ENCODE measurements at places on chromosomes 5 and 9.

DNA sequence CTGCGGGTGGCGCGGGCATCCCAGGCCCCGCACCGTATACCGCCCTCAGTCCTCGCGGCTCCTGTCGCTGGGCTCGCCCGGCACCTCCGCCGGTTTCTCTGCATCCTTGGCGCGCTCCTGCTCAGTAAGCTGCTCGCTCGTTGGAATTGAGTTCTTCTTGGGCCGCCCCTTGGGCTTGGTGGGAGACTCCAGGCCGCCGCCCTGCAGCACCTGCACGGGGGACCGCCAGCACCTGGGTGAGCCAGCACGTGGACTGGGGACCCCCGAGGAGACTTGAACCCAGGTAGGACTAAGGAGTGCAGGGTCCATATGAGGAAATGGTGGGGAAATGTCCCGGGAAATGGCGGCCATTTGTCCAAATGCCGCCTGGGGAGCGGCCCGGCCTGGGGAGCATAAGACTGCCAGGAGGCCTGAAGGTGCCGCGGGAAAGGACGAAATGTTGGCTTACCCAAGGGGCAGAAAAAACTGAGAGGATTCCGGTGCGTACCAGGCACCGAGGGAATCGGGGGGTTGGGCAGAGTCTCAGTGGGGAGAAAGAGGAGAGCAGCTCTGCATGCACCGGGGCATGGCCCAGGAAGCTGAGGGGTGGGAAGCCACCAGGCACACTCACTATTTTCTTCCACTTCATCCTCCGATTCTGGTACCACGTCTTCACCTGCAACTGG is 2.9 kb downstream of the BARX1 start:
- DNase-seq = no peak

GRCh38 chr9:26054600-26055520 is 376.6 kb upstream of the TUSC1 start:
- DNase-seq = no peak

- no peak for DNase-seq
Observed at GRCh38 chr5:123936548-123936947, 424.6 kb downstream of the CSNK1G3 start.

DNA sequence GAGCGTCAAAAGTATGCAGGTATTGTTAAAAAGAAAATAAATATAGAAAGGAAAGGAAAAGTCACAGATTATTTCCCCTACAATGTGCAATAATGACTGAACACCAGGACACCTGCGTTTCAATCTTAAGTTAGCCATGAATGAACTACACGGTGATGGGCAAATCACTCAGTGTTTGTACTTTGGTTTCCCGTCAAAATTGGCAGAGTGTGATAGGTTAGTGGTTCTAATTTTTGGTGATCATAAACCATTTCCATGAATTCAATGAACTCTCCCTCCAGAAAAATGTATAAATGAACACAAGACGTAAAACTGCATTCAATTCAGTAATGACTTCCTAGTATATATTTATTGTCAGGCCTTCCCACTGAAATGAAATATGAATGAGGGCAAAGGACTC is 59.0 kb upstream of the ITGA1 start:
- no peak for DNase-seq

DNA sequence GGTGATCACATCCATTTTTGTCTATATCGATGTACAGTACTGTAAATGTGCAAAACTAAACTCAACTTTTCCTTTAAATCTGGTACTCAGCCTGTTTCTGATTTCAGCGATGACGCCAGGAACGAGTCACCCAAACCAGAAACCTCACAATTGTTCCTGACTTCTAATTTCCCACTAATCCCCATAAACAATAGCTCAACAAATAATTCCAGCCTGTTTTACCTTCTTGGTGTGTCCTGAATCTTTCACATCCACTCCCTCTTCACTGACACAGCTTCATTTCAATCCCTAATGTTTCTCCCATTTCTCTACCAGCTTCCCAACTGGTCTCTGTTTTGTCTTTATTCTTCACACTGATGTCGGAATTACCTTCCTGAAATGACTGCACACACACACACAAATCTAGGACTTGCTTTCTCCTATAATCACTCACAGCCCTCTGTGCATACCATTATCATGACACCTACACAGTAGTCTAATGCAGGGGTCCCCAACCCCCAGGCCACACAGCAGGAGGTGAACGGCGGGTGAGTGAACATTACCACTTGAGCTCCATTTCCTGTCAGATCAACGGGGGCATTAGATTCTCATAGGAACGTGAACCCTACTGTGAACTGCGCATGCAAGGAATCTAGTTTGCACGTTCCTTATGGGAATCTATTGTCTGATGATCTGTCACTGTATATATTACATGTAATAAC is 97.8 kb upstream of the SLC30A5 start:
- no peak for DNase-seq

GRCh38 chr5:77636641-77637169 is 1.8 kb downstream of the OTP start:
- DNase-seq = no peak

DNA sequence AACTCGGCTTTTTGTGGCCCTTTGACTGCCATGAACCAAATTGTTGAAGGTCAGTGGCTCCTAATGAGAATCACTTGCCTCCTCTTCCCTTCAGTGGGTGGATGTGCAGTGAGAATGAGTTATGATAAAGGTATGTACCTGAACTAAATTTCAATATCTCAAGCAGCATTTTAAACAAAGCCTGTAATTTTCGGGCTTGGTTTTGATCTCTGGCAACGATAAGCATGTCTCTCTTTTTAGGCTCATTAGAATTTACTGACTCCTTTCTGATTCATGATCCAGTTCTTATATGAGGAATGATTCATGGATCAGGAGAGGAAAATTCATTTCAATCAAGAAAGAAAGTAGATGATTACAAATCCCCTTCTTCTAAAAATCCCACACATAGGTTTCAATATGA is 305.5 kb downstream of the ARRDC3 start:
- no peak for DNase-seq

DNA sequence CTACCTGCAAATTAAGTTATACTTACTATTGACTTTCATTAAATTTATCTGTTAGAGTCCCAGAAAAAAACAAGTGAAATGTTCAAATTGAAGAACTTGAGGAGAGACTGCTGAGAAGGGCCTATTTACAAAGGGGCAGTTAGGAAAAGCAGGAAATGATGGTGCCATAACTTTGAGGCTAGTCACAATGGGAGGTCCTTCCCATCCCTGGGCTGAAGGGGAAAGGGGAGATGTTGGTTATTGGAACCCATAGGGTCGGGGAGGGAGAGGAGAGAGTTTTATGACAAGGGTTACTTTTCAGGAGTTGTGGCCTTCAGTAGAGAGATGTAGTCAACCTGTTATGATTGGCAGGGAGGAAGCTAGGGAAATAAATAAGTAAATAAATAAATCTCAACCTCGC is 169.1 kb downstream of the DMRT2 start:
- DNase-seq = no peak
